Activated gamma-delta T cell (primary cell): ENCODE measurements at places on chromosomes 3 and 15.

GRCh38 chr3:4928277-4928789 is 50.9 kb upstream of the BHLHE40 start:
- no peak for DNase-seq

DNA sequence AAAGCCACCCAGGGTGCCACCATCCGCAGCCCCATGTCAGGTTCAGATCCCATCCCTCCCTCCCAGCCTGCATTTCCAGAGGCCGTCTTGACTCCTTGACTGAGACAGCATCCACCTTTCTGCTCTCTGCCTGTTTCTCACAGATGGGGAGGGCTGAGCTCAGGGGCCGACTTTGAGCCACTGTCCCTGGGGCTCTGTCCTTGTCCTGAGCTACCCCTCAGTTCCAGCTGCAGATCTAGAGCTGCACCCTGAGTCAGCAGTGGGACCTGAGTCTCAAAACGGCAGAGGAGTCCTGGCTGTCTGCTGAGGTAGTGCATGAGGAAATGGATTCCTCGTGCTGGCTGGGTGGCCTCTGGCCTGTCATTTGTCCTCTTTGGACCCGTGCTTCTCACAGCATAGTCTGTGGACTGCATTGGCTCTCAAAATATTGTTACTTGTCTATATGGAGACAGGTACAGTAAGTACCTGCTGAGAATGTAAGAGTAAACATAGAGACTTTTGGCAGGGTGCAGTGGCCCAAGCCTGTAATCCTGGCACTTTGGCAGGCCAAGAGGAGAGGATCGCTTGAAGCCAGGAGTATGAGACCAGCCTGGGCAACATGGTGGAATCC is 22.3 kb downstream of the RPLP1 start:
- no peak for DNase-seq

- DNase-seq: no peak
Measured at GRCh38 chr3:46926447-46926846, 48.9 kb downstream of the PTH1R start.

- DNase-seq: no peak
Measured at GRCh38 chr15:95995375-95996168, 334.9 kb upstream of the NR2F2 start.

DNA sequence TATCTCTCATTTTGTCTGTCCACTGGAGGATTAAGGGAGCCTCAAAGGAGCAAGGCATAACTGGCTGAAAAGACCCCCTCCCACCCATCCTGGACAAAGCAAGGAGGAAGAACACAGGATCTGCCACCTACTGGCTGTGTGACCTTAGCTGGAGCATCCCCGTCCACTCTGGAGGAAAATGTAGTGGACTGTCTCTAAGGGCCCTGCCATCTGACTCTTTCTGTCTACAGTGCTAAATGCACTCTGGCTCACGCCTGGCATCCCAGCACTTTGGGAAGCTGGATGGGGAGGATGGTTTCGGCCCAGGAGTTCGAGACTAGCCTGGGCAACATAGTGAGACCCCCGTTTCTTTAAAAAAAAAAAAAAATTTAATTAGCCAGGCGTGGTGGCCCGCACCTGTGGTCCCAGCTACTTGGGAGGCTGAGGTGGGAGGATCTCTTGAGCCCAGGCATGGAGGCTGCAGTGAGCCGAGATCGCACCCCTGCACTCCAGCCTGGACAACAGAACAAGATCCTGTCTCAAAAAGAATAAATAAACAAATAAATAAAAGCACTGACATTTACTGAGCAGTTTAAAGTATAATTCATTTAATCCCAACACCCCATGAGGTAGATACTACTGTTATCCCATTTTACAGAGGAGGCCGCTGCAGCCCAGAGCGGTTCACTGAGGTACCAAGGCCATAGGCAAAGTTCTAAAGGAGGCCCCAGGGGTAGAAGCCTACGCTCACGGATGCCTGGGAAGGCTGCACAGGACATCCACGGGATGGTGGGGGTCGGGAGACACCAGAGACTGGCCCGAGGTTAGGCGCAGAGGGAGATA is 1.1 kb downstream of the TBC1D2B start:
- DNase-seq: no peak

GRCh38 chr15:48646331-48646730 is 822 bp upstream of the FBN1 start:
- no peak for DNase-seq

- DNase-seq: no peak
Measured at GRCh38 chr3:150184426-150185071, 213.9 kb upstream of the PFN2 start.

- DNase-seq: no peak
Measured at GRCh38 chr15:50685191-50685975, 1.2 kb downstream of the TRPM7 start.
